ENCODE measurements at places on chromosomes 3 and 15.

- DNase-seq = no peak
Measured at GRCh38 chr3:115161866-115162265, 14.8 kb upstream of the ZBTB20 start.

GRCh38 chr3:148030975-148031374, 621.8 kb downstream of the ZIC1 start:
- DNase-seq = no peak

GRCh38 chr3:156038869-156039268, 81.5 kb upstream of the KCNAB1 start:
- no peak for DNase-seq

GRCh38 chr15:55515991-55516776, 8.2 kb upstream of the DNAAF4 start:
- DNase-seq = no peak

DNA sequence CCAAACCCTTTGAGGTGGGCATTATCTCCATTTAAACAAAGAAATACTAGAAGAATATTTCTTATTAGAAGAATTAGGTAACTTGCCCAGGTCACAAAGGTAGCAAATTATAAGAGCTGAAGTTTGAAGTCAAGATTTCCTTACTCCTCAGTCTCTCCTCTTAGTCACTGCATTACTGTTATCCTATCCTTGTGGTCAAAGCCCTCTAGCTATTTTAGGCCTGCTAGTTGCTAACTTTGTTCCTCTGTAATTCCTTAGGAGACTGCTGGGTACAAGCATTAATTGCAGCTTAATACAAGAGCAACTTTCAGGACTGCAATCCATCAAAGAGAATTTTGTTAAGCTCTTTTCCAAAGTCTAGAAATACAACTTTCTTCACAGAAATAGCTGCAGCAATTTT, 528.2 kb downstream of the ZIC1 start:
- DNase-seq = no peak

DNA sequence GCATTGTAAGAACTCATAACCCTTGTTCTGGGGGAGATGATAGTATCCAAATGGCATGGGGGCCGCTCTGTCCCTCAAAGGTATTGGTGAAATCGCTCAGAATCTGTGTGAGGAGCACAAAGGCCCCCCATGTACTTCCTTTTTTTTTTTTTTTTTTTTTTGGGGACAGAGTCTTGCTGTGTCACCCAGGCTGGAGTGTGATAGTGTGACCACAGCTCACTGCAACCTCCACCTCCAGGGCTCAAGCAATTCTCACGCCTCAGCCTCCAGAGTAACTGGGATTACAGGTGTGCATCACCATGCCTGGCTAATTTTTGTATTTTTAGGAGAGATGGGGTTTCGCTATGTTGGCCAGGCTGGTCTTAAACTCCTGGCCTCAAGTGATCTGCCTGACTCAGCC, 37.0 kb downstream of the CMTM8 start:
- no peak for DNase-seq

Measured in caudate nucleus (tissue), 63 donors.